Fibroblast of the aortic adventitia (primary cell): ENCODE measurements at places on chromosomes 2 and 18.
A peak's percentile ranks its signal among the peaks of the same experiment; 100 is the strongest.

DNA sequence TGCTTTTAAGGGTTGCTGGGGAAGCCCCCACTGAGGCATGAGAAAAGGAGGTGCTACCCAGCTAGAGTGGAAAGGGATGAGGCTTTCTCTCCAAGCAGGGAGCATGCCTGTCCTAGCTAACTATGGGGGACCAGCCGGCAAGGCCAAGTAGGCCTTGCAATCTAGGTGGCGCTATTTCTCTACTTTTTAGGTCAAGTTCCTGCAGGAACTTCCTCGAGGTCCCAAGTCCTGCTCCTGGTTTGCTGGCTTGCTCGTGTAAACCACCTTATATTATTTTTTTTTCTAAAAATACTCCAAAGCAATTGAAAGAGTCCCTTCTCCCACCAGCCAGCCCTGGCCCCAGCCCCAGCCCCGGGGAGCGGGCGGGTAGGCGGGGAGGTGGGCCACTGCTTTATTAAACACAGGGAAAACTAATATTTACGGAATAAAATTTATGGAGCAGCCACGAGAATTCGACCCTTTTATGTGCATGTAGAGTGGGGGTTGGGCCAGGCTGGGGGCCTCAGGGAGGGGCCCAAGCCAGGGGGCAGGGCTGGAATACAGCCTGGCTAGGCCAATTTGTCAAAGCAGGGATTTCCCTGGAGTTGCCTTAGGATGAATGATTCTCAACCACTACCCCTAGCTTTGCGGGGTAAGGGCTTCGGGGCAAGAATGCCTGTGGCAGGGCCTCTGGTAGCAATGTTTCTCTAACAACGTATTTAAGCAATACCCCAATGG is 12.8 kb upstream of the IHH start:
- DNase-seq = peak; percentile 69

DNA sequence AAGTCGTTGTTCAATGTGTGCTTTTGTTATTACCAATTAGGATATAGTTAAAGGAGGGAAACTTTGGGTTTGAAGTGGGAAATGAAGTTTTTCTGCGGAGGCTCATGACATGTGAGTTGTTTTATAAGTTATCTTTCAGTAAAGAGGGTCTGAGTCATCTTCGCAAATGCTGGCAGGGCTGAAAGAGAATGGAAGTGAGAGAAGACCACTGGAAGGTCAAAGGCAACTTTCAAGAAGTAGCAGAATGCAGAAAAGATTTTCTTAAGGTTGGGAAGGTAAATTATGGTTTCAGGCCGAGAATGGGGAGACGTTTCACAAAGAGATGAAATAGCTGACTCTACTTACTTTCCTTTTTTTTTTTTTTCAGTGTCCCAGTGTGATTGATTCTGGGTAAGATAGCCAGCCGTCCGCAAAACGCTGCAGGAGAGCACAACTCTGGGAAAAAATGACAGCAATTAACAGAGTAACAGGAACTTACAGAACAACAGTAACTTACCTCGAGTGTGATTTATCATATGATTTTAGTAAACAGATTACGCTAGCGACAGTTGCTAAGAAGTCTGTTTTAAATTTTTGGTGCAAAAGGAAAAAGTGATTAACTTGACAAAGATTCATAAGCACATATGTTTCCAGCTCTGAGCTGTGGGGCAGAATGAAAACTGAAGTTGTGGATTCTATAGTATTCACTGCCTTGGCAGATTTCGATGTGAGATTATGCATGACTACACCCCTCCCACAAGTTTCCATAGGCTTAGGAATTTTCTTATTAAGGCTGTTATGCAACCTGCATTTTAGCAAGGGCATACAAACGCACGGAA is 46.8 kb upstream of the ACTR3 start:
- peak; percentile 74 for DNase-seq

- DNase-seq = no peak
Measured at GRCh38 chr2:190407246-190407661, 901 bp upstream of the MFSD6 start.

GRCh38 chr2:10741139-10741538 is 19.7 kb downstream of the ATP6V1C2 start:
- DNase-seq = no peak

- DNase-seq = peak; percentile 33
Measured at GRCh38 chr2:53568469-53568868, 199.1 kb upstream of the CHAC2 start.

- DNase-seq = no peak
Measured at GRCh38 chr2:11866358-11867335, 120.2 kb downstream of the LPIN1 start.

DNA sequence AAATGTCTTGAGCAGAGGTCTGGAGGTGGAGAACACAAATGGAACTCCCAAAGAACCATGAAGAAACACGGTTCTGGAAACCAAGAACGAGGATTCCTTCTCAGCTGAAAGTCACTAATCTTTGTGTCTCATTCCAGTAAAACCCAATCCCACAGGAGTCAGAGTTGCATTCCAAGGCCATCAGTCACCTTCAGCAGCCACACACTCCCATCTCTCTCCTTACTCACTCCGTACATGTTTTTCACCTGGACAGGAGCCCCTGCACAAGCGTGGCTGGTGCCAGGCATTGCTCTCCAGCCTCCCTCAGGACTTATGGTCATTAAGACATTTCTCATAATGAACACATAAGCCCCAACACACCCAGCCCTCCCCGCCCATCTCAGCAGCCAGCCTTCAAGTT is 175.4 kb upstream of the SIX2 start:
- peak; percentile 75 for DNase-seq

GRCh38 chr2:34815052-34815741 is 1216.1 kb upstream of the FAM98A start:
- no peak for DNase-seq

GRCh38 chr2:36633470-36634092 is 35.6 kb upstream of the FEZ2 start:
- no peak for DNase-seq

GRCh38 chr2:220767591-220768255 is 804.4 kb downstream of the EPHA4 start:
- no peak for DNase-seq

GRCh38 chr2:217125014-217125413 is 265.1 kb upstream of the TNP1 start:
- DNase-seq = no peak

- DNase-seq = no peak
Measured at GRCh38 chr2:131054488-131054887, 38.8 kb downstream of the FAM168B start.

- no peak for DNase-seq
Measured at GRCh38 chr2:17627434-17627833, 86.9 kb downstream of the VSNL1 start.

GRCh38 chr2:105510761-105511528 is 112.1 kb upstream of the FHL2 start:
- peak; percentile 63 for DNase-seq

DNA sequence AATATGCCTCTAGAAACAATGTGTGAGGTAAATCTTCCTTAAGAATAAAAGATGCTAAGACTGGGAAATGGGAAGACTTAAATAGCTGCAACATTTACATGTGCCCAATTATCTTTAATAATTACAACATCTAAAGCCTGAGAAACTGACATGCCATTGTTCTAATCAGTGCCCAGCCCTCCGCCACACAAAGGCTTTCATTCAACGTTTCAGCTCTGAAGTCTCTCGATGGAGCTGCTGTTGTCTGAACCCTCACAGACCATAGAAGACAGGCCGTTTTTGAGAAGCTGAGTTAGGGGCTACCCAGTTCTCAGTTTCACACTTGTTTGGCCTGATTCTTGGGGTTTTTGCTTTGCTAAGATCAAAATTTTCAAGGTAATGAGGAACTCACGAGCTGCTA is 315.4 kb upstream of the CHST9 start:
- no peak for DNase-seq

DNA sequence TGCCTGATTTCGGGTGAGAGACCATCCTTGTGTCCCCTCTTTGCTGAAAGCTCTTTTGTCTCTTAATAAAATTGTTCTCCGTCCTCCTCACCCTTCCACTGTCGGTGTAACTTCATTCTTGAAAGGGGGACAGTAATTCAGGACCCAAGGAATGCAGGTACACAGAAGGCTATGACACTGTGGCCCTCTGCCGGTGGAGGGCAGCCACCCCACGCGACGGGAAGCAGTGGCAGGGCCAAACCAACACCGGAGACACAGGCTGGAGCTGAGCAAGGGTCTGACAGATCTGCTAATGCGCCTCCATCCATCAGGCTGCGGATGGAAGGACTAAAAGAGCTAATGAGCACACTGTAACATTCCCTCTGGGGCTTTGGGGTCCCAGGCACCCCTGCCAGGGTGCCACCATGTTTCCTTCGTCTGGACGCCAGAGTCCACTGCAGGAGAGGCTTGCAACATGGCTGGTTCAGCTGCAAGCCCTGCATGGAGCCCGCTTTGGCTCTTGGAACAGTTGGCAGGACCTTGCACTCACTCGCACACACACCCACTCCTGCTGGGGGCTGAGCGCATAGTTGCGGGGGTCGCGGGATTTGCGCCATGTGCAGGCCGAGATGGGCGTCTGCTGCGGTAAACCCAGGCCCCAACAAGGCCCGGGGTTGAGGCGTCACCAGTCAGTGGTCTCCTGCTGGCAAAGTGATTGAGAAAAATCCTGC is 544.1 kb upstream of the CDH7 start:
- DNase-seq = no peak

DNA sequence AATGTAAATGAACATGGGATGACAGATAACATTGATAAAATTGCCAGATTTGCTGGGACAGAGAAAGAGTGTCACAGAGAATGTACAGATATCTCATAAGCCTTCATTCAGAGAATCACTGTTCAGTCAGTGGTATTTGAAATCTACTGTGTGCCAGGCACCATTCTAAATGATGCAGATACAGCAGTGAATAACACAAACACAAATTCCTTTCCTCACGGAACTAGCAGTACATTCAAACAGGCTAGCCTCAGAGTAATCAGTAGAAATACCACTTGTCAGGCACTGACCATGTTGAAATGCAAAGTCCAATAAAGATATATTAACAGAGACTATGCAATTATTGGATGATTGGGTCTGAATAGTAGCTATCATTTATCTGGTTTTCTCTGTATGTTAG is 211.0 kb downstream of the RDH14 start:
- no peak for DNase-seq

DNA sequence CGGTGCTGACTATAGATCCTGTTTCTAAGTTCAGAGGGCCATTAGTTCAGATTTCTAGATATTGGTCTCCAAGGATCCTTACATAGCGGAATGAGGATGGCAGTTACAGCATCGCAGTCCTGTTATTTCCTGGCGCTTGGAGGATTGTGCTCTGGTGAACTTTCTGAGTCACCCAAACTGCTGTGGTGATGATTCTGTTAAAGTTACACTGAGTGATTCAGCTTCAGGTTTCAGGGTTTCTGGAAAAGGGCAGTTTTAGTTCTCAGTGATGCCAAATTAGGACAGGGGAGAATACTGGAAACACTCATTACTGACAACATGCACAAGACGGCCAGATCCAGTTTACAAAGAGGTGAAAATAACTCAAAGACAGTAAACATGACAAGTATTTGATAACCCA is 52.1 kb upstream of the ANKRD62 start:
- DNase-seq = peak; percentile 79

- no peak for DNase-seq
Measured at GRCh38 chr2:71256421-71256820, 29.5 kb upstream of the PAIP2B start.

GRCh38 chr2:7973801-7974480 is 707.9 kb upstream of the ID2 start:
- DNase-seq = no peak

DNA sequence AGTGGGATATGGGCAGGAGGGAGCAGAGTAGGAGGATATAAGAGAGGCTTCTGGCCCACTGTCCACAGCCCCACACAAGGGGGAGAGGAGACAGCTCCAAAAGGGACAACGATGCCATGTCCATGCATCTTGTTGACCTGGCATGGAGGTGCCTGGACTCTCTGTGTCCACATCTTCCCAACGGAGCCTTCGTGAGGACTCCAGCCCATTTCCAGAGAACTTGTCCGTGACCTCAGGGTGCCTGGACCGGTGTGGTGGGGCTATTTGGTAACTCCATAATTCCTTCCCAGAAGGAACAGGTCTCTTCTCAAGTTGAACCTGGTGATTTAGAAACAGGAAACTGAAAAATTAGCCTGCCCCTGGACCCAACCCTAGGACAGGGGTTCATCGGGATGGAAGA is 133.9 kb downstream of the CYP26B1 start:
- no peak for DNase-seq

DNA sequence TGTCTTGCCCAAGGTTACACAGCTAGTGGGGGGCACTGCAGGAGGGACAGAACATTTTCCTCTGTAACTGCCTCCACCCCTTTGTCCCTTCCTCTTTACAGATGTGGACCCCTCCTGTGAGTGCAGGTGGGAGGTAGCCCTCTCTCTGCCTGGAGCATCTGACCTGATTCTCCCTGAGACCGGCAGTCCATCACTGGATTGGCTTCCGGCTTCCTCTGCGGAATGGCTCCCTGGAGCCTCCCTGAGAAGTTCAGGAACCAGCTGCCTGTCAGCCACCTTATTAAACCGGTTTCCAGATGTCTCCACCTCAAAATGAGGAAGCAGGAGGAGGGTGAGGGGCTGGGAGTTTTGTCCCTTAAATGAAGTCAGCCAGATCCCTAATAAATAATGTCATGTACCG is 67.3 kb upstream of the TNP1 start:
- no peak for DNase-seq

DNA sequence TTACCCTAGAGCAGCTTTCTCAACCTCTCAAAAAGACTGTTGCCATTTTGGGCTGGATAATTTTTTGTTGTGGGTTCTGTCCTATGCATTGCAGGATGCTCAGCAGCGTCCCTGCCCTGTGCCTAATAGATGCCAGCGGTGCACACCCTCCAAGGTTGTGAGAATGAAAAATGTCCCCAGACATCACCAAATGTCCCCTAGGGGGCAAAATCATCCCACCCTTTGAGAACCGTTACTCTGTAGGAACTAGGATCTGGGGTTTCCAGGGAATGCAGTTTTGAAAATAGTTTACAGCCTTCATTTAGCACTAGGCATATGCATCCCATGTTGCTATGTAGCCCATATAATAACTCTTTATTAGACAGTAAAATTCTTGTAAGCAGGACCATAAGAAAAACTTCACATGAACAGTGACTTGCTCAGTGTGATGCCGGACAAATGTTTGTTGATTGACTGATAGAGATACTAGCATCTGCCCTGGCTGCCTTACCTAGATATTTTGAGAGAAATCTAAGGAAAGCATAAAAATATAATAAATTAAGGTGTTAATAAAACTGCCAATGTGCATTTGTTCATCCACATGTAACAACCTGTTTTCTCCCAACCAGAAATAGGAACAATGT is 79.2 kb upstream of the EPC2 start:
- no peak for DNase-seq

DNA sequence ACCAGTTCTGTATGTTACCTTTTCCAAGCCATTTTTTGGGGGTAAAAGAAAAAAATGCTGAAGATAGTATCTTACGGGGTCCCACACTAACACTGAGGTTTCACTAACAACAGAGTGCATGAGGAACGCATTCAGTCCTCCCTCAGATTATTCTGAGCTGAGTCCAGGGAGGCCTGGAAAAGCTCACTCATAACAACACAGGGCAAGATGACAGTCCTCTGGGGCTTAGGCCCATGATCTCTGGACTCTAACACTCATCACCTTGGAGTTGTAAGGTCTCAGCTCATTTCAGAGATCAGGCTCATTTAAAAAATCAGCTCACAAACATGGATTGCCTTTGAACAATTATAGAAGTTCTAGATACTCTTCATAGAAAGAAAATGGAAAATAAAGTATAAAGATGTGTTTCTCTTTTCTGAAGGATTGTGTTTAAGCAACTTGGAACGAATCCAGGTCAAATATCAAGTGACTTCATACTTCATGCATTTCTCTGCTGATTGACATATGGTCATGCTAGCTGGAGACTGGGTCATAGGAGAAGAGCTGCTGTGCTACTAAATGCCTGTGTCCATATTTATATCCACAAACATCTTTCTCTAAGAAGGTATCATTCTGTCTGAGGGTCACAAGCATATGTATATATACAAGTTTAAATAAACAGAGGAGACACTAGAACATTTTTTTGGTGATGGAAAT is 265.8 kb downstream of the ALK start:
- no peak for DNase-seq
